NCI-H69 (cell line): ENCODE measurements at places on chromosomes 7 and 10.
A peak's percentile ranks its signal among the peaks of the same experiment; 100 is the strongest.

GRCh38 chr7:25517906-25518305 is 289.6 kb upstream of the NPVF start:
- peak; percentile 8 for DNase-seq

- DNase-seq: no peak
Observed at GRCh38 chr7:49631071-49631815, 142.2 kb upstream of the VWC2 start.

GRCh38 chr10:62748386-62748785 is 56.1 kb upstream of the ADO start:
- no peak for DNase-seq

- no peak for DNase-seq
Observed at GRCh38 chr7:2468227-2468626, 8.0 kb downstream of the GRIFIN start.
